ENCODE measurements at places on chromosomes 7 and 10.

DNA sequence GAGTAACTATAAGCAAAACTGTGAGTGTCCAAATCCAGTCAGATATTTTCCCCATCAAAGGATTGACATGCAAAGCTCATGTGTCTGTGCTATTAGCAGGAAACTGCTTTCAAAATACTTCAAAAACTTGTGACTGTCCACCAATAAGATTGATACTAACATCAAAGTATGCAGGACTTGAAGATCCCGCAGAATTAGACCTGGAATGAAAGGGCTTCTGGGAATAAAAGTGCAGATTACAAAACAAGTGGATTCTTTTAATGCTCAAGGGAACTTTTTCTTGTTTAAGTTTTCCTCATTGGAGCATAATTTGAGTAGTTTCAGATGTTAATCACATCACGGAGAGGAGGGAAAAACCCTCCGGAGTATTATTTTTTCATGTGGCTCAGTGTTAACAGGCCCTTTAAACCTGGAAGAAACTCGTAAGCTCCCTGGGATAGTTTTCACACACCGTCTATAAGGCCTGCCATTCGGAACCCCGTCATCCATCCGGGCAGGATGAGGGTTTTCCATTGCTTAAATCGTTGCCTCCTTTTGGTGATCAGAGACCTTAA lies 33.9 kb upstream of the MKX start:
- no peak for DNase-seq

GRCh38 chr7:32093415-32094408 lies 23.5 kb upstream of the PDE1C start:
- DNase-seq = no peak

DNA sequence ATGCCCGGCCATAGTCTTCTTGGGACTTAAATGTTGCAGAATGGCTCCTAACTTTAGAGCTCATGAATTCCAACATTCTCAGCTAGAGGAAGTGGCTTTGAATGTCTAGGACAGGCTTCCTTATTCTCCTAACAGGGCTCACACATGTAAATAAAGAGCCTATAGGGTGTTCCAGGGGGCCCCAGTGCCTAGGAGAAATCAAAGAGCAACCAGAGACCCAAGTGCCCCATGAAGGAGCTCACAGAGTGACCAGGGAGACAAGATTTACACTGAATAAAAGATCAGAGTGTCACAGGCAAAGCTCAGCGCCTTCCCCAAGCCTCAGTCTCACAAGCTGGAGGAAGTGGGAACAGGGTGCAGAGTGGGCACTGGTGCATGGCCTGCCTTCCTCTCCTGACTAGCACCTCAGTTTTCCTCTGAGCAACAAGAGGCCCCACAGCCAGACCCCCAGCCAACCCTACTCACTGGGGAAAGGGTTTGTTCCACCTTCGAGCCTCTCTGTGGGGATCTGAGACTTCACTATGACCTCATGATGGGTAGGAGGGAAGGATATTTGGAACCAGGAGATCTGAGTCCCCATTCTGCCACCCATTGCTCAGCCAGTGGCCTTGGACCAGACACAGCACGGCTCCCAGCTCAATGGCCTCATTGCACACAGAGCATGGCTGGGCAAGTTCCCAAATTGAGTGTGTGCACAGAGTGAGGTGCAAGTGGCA lies 16.0 kb downstream of the TMEM273 start:
- no peak for DNase-seq

DNA sequence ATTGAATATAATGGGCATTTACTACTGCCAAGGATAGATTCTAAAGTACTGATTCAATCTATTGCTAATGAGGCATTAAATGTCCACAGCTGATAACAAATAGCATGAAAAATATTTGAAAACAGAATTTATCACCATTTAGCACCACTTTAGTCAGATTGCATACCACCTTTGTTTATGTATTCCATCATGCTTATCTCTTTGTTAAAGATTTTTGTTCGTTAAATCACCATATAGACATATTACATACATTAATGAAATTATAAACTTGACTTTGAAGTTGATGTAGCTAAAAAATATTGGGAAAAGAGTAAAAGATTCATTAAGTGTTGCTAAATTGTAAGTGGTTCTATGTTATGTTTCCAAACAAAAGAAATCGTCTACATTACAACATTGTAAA lies 252.8 kb upstream of the LRRTM3 start:
- DNase-seq = no peak

DNA sequence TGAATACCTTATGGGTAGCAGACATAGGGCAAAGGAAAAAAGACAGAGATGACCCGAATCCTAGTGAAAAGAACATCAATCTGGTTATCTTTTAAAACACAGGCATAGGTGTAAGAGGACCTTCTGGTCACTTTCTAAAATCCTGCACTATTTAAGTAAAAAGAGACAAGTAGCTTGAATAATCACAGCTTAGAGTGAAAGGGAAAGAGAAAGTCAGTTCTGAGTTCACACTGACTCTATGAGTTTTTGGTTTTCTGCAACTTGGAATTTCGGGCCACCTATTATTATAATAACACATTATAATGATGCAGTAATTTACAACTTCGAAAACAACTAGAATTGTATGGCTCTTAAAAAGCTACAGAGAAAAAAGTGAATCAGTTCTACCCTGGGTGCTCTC lies 247.8 kb downstream of the DOCK4 start:
- no peak for DNase-seq

GRCh38 chr7:155935726-155936125 lies 123.5 kb upstream of the SHH start:
- no peak for DNase-seq

DNA sequence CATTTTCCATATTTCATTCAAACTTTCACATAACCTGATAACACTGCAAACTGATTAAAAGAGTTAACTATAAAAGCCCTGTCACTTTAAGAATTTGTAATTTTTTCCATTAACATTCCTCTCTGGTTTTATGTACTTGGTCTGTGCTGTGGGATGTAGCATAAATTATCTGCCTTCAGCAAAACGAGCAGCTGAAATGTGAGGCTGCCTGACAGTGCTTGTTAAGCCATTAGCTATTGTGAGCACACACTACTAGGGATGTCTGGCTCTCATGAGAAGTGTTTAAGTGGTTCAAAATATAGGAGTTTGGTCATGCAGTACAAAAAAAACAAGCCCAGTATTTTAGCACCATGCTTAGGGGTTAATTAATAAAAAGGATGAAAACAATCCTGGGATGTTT lies 63.0 kb downstream of the HOXA1 start:
- no peak for DNase-seq

DNA sequence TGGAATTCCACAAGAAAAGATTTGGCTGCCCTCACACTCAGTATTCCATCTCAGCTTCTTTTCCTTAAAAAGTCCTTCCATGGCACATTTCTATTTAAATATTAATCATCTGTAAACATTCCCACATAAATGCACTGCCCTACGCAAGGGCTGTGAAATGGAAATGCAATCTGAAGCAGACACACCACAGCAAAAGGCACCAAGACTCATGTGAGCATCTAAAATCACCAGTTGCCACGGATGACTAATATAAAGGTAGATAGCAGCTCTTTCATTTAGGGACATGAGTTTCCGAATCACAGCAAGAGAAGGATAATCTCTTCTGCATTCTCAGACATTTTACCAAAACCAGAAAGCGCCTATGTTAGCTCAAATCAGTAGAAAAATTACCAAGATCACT lies 31.6 kb downstream of the COA1 start:
- no peak for DNase-seq

DNA sequence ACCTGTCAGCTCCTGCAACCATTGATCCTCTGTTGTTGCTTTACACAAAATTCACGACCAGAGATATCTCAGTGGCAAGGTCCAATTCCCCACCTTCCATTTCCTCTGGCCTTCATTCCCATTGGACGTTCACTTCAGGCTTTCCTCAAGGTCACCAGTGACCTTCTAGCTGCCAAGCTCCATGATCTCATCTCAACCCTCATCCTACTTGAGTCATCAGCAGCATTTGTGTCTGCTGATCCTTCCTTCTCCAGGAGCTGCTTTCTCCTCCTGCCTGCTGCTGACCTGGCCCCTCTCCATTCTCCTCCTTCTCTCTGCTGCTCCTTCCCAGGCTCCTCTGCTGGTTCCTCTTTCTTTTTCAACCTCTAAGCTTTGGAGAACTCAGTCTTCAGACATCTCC lies 66.2 kb upstream of the C10orf90 start:
- no peak for DNase-seq

- DNase-seq = no peak
Observed at GRCh38 chr7:114903131-114903530, 18.8 kb upstream of the MDFIC start.

GRCh38 chr7:158067219-158067930 lies 520.2 kb downstream of the PTPRN2 start:
- DNase-seq = peak; percentile 45

DNA sequence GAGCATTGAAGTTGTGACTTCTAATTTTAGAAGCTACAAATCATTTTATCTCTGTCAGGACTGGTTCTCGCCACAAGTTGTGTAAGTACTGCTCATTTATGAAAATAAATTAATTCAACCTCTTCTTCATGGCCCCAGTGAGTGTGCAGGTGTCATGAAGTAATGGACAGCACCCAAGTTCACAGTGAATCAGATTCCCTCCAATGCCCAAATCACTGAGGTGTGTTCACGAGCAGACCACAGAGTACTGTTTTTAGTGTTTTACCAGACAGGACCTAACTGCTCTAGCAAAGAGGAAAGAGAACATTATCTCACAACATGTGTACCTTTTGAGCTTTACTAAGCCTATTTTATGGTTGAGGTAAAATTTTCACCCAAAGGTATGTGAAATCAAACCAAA lies 980.0 kb downstream of the CNTNAP2 start:
- no peak for DNase-seq

GRCh38 chr10:129792864-129793263 lies 171.2 kb downstream of the EBF3 start:
- DNase-seq = no peak

GRCh38 chr10:133411523-133412380 lies 12.7 kb downstream of the SPRN start:
- DNase-seq = no peak

DNA sequence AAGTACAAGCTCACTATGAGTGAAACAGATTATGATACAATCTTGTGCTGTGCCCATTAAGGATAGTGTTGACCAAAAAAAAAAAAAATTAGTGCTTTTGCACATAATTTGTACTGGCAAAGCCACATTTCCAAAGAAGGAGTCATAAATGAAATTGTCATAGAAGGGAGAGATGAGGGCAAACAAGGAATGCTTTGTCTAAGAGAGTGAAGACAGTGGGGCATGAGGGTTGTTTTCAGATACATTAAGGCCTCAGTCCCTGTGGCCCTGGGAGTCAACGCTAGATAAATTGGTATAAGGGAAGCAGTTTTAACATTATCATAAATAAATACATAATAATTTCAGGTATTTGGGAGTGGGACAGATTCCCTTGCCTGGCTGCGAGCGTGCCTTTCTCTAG lies 267.5 kb upstream of the PRKCQ start:
- DNase-seq = no peak

DNA sequence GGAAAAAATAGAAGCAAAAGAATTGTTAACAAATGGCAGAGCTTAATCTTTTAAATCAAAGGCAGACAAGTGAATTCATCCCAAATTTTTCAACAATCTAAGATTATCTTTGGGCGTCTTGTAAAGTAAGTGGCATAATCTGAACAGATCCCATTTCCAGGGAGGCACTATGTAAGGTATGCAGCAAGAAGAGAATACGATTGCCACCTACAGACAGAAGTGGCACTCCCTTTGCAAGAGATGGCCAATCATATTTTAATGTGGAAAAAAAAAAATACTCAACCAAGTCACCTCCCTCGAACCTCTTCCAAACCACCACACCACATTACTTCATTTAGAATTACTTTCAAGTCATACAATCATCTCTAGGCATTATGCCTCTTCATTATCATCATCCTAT lies 4.0 kb downstream of the GFRA1 start:
- DNase-seq = no peak

DNA sequence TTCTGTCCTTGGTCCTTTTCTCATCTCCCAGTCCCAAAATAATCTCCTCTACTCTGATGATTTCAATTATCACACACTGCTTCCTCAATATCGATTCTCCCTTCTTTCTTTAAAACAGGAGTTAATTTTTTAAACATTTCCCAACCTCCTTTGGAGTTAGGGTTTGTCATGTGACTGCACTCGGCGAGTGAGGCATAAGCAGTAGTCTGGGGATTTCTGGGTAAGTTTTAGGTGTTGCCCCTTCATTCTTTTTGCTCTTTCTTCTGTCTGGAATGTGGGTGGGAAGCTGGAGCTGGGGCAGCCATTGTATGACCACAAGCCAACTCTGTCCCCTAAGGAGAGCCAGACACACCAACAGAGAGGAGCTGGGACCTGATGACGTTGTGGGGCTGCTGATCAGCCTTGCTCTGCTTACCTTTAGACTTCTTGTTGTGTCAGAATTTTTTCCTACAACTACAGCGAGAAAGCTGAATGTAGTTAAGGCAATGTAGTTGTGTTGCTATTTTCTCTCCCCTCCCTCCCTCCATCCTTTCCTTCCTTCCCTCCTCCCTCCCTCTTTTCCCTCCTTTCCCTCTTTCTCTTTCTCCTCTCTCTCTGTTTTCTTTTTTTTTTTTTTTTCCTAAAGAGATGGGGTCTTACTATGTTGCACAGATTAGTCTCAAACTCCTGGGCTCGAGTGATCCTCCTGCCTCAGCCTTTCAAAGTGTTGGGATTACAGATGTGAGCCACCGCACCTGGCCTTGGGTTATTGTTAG lies 6.5 kb upstream of the TSPAN14 start:
- DNase-seq = no peak

- DNase-seq = no peak
Observed at GRCh38 chr10:128060341-128061250, 65.6 kb downstream of the MKI67 start.

Data from RWPE2 (cell line).